ENCODE measurements at places on chromosomes 5 and 9.

DNA sequence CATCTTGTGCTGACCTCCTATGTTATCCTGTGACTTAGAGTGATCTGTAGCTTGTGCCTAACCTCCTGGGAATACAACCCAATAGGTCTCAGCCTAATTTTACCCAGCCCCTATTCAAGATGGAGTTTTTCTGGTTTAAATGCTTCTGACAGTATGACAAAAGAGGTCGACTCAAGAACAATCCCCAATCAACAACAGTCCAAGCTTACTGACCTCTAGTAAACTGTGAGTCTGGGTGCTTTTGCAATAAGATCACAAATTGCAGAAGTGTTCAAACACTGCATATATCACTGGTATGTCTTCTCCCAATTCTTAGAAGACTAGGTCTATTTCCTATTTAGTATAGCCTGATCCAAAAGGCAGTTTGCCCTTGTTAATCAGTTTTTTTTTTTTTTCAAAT, 323.5 kb upstream of the PTGER4 start:
- DNase-seq = no peak

GRCh38 chr5:136033848-136034247, 5.1 kb downstream of the TGFBI start:
- no peak for DNase-seq

- DNase-seq = no peak
These were observed 43.6 kb upstream of the PCSK1 start for GRCh38 chr5:96476654-96477053.

GRCh38 chr5:124741711-124742496, 4.5 kb downstream of the ZNF608 start:
- no peak for DNase-seq

DNA sequence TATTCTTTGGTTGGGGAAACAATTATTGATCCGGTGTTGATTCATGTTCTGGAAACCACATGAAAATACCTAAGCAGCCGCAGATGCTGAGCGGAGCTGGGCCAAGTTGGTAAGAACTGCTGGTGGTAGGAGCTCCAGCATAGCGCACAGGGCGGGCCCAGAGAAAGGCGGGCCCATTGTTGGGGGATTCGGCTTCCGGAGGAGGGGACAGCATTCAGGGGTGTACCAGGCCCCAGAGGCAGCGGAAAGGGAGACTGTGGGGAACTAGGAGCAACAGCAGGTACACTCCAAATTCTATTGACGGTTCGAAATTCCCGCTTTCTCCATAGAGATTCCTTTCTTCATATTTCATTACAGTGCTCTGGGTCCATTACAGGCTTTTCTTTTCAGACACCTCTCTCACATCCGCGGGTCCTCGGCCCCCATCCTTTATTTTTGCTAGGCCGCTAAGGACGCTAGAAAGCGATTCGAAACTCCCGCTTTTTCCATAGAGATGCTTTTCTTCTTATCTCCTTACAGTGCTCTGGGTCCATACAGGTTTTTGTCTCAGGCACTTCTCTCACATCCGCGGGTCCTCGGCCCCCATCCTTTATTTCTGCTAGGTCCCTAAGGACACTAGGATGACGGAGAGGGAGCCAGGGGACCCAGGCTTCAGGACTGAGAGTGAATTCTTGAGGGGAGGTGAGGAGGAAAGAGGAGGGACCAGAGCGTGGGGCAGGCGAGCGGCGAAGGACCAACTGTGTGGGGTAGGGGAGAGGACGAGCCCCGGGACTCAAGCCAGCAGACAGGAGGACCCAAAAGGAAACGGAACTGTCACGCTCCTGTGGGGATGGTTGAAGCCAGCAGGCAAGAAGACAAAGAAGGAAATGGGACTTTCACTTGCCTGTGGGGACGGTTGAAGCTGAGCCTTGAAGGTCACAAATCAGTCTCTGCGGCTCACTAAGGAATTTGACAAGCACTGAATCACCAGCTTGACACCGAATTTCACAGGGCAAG, at the start of gene CCDC152:
Gene CCDC152 (plus strand): TSS at position 213 of the 996 bp plus-strand sequence. CDS start 2,304 bp downstream, outside the sequence.
- DNase-seq = no peak

- DNase-seq = no peak
These were observed 72.8 kb downstream of the NIPSNAP3B start for GRCh38 chr9:104836767-104837166.

- no peak for DNase-seq
These were observed 56.7 kb downstream of the MAMDC2 start for GRCh38 chr9:70100362-70100761.

DNA sequence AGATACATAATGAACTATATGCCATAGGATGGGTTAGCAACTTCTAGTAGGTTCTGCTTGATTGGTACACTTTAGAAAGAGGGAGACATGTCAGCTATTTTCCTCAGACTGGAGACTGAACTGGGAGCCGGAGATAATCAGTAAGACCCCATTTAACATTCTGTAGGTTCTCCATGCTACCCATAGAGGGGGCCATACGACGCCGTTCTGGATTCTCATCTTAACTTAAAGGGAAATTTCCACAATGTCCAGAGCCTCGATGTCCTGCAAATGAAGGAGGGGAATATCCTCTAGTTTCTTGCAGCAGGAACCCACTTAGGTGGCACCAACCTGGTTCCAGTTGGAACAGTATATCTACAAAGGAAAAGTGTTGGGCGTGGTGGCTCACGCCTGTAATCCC, 22.3 kb upstream of the NPM1 start:
- DNase-seq = no peak

GRCh38 chr9:27566118-27566517, 7.2 kb downstream of the C9orf72 start:
- no peak for DNase-seq
